ENCODE measurements at places on chromosomes 5 and 9.

GRCh38 chr9:29422438-29422837, 1849.2 kb upstream of the C9orf72 start:
- DNase-seq, result no peak

DNA sequence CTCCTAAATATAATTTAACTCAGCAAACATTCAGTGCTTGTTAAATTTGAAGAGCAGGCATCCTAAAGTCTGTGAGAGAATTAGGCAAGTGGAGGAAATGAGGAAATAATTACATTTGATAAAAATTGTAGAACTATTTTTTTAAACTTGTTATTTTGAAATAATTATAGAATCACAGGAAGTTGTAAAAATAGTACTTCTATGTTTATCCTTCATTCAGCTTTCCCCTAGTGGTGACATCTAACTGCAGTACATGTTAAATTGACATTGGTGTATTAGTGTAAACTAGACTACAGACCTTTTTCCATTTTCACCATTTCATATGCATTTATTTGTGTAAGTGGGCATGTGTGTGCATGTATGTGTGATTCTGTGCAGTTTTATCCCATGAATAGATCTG, 51.6 kb downstream of the F2RL2 start:
- no peak for DNase-seq

DNA sequence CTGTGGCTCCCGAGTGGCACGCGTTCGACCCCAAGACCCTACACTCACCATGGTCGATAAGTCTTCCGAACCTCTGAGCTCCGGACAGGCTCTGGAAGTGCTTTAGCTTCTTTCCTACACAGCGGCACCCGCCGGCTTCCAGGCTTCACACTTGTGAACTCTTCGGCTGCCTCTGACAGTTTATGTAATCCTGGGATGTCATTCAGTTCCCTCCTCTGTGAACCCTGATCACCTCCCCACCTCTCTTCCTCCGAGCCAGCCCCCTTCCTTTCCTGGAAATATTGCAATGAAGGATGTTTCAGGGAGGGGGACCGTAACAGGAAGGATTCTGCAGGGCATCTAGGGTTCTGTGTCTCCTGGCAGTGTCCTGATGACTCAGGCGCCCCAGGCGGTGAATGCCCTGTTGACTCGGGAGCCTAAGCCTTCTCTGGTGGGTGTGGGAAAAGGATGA, at the start of gene CD14:
TSS of gene CD14 (minus strand) at position 155 of the 451 bp plus-strand sequence. CDS start at position 51, 104 bp downstream.
- DNase-seq, result no peak

DNA sequence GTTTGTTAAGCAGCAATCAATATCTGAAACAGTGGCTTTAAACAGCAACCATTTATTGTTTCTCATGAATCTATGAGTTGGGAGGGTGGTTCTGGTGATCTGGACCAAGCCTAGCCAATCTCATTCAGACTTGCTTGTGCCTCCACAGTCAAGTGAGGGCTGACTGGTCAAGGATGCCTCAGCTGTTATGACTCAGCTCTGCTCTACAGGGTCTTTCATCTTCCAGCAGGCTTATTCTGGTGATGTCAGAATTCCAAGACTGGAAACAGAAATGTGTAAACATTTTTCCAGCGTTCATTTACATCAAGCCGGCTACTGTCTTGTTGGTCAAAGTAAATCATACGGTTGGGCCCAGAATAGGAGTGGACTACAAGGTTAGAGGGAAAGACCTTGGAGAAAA, 2.5 kb upstream of the PIP5K1B start:
- no peak for DNase-seq

DNA sequence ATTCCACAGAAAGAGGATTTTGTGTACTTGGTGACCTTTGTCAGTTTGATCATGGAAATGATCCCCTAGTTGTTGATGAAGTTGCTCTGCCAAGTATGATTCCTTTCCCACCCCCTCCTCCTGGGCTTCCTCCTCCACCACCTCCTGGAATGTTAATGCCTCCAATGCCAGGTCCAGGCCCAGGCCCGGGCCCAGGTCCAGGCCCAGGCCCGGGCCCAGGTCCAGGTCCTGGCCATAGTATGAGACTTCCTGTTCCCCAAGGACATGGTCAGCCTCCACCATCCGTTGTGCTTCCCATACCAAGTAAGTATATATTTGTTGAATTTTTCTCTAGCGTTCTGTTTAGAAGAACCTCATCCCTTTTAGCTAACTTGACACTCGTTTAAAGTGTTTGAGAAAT, 30.0 kb downstream of the RBM27 start:
- no peak for DNase-seq

DNA sequence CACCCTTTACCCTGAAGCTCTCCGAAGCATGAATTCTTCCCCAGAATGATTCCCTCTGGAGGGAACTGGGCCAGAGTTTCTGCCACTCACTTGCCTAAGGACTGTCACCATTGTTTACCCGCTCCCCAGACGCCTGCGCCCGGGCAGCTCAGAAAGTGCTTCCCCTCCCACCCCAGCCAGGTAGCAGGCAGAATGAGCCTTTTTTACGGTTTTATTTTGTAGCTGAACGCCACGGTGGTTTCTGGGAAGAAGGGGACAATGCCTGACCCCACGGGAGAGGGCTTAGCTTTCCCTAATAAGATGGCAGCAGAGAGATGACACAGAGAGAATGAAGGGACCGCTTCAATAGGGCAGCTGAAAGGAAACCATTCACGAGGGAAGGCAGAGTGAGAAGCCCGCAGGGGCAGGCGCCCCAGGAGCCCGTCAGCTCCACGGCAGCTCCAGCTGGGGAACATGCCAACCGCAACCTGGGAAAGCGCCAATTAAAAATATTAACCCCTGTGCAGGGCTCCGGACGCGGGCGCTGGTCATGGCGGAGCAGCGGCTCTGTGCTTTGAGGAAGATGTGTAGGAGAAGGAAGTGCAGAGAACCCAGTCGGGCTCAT, 20.4 kb upstream of the NTNG2 start:
- DNase-seq, result peak; percentile 11

DNA sequence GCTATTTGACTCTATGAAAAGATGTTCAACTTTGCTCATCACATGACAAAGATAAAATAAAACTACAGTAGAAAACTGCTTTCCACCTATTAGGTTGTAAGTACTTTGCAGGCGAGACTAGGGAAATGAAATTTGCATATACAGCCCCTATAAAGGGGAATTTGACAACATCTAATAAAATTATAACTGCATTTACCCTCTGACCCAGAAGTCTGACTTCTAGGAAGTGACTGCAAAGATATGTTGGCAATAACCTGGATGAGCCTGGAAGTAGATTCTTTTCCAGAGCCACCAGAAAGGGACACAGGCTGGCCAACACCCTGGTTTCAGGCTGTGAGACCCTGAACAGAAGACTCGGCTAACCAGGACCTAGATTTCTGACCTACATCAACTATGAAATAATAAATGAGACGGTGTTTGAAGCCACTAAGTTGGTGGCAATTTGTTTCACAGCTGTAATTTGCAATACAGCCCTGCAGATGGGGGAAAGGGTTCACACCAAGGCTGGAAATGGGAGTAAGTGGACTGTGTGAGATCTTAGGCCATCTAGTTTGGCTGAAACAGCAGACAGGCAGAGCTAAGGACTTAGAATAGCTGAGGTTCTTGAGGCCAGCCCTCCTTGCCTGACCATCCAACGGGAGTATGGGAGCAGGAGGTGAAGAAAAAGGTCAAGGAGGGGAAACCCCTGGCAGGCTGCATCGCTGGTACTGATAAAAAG, 106.6 kb downstream of the SIL1 start:
- DNase-seq, result peak; percentile 49

GRCh38 chr9:133740911-133741310, 2.8 kb upstream of the SARDH start:
- no peak for DNase-seq

DNA sequence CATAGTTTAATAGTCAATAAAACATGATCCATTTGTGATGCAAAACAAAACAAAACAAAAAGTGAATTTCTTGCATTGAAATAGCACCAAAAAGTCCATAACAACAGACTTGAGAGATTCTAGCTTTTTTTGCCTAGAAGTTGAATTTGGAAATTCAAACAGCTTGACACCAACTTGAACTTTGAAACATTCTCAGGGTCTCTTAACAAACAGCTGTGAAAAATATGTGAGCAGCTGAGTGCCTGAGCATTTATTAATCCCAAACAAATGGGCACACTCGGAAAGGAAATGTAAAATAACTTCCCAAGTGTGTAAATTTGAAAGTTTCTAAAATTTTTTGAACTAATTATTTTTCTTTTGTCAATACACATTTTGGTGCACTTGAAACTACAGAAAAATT, 56.0 kb upstream of the HMHB1 start:
- DNase-seq, result no peak

GRCh38 chr5:170960567-170960966, 98.7 kb downstream of the RANBP17 start:
- DNase-seq, result peak; percentile 3

- DNase-seq, result no peak
These were observed 71.1 kb upstream of the LRRTM2 start for GRCh38 chr5:138946241-138946623.

- no peak for DNase-seq
These were observed 579.3 kb upstream of the RGMB start for GRCh38 chr5:98193921-98194760.

DNA sequence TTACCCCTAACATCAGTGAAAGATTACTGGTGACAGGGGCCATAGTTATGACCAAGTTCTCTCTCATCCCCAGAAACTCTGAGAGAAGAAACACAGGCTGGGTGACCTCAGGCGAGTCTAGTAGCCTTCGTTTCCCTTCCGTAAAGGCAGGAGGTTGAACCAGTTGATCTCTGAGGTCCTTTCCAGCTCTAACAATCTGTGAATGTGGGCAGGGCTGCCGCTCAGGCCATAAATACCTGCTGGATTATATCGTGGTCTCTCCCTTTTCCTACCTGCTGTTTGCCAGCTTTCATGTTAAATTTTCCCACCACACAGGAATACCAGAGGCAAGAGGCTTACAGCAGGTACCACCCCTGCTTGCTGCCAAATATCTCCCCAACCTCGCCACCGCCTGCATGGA, 357.5 kb downstream of the SH3GL2 start:
- no peak for DNase-seq

- no peak for DNase-seq
These were observed 35.8 kb downstream of the PPIC start for GRCh38 chr5:123000731-123001130.

DNA sequence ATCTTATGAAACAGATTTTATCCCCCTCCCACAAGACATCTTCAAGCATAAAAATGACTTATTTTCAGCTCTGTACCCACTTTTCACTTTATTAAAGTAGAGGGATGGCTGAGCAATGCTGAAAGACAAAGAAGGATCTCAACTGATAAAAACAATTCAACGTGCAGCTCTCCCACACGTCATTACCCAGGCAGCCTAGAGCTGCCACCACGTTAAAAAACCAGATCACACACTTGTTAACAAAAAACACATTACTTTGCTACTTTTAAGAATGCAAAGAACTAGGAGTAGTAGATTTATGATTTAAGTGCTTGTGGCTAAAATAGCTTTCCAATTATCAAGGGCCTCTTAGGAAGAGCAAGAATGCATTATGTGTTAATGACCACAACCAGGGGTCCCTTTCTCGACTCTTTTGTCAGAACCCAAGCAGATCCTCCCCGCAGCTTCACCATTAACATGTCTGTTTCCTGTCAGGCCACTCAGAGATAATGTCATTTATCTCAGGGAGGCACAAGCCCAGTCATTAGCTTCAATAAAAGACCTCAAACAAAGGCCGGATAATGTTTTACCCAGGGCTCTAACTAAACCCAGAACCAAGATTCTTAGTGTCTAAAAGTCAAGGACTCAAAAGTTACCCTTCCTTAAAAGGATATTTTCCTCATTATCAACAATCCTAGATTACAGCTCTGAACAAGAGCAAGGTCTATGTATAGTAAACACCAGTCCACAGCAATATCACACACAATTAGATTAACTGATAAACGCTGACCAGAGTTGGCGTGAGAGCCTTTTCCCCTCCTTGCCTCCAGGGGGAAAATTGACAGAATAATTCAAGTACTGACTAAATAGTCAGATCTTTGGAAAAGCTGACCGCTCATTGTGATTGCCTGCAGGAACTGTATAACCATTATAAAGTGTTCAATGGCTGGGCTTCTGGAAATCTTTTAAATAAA, 7.5 kb downstream of the ZNF608 start:
- DNase-seq, result no peak

GRCh38 chr9:136671646-136672430, 9.1 kb downstream of the EGFL7 start:
- DNase-seq, result no peak

DNA sequence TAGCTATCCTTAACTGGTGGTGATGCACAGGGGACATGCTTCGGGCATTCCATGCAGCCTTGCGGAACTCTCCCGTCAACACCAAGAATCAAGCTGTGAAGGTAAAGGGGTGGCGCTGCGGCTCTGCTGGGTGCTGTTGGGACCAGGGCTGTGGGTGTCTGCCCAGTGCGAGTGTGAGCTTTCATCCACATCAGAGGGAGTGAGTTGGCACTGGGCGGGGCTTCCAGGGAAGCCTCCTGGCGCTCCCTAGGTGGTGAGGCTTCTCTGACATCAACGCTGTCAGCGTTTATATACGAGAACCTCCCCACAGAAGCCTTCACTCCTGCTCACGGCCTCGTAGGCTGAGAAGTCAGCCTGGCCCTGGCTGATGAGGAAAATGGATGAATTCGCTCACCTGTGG, 11.7 kb downstream of the ARPC5L start:
- no peak for DNase-seq

DNA sequence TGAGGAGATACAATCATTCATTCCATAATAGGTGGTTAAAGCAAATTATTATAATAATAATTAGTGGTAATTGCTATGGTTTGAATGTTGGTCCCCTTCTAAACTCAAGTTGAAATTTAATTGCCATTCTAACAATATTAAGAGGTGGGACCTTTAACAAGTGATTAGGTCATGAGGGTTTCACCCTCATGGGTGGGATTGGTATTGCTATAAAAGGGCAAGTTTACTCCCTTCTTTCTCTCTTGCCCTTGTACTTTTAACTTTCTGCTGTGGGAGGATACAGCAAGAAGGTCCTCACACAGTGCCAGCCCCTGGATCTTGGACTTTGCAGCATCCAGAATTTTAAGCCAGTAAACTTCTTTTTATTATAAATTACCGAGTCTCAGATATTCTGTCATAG, 101.9 kb upstream of the PARP8 start:
- no peak for DNase-seq

GRCh38 chr9:96661711-96662110, 6.6 kb upstream of the PRXL2C start:
- peak; percentile 78 for DNase-seq

GRCh38 chr5:68087866-68088265, 127.7 kb upstream of the PIK3R1 start:
- peak; percentile 38 for DNase-seq

GRCh38 chr5:138611678-138612218, 36.5 kb upstream of the HSPA9 start:
- peak; percentile 60 for DNase-seq

DNA sequence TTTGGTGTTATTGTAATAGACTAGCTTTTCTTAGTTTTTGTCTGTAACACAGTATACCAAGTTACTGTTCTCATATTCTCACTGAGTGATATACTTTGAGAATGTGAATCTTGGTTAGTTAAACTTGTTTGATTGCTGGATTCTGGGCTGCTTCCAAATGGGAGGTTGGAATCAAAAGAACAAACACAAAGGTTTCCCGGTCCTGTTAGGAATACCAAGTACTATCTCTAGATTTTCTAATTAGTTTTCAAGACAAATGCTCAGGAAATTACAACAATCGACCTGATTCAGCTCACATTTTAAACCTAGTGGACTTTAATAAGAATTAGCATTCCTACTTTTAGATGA, 244.3 kb downstream of the CSNK1G3 start:
- DNase-seq, result no peak

GRCh38 chr9:123825342-123826060, 104.4 kb downstream of the DENND1A start:
- peak; percentile 16 for DNase-seq

- DNase-seq, result no peak
These were observed 55.4 kb upstream of the TNFSF15 start for GRCh38 chr9:114861273-114861672.
